ENCODE measurements at places on chromosomes 11 and 22.

DNA sequence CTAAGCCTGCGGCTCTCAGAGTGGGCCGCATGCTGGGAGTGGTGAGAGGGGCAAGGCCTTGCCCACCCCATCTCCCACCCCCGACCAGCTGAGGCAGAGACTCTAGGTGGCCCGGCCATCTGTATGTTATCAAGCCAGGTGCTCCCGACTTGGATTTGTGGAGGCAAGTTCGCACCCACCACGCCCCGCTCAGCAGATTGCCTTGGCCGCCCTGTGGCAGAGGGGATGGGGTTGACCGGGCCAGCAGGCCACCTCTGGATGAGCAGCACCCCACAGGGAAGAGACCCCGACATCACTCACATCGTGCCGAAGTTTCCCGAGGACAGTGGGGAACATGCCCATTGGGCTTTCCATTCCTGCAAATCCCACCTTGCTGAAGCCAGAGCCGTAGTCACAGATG is 40.8 kb downstream of the DHCR7 start:
- DNase-seq, result no peak

GRCh38 chr22:31300896-31301295 is 8.6 kb upstream of the PIK3IP1 start:
- DNase-seq, result no peak

DNA sequence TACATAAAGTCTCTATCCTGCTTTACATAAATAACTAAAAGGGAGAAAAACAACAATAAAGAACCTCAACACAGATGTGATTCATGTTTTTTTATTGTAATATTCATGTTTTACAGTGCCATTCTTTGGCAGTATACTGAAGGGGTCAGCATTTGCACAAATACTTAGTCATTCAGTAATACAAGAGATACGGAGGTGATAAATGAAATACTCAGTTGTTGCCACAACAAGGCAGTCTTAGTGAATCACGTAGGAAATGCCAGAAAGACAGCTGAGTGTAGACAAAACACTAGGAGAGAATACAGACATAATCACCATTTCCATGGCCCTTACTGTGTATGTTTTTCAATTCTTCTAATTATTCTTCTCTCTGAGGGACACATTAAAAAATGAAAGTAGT is 910.4 kb downstream of the METTL15 start:
- DNase-seq, result no peak

- no peak for DNase-seq
These were observed 815.8 kb downstream of the METTL15 start for GRCh38 chr11:28924004-28924403.

GRCh38 chr22:39703928-39704639 is 133.5 kb downstream of the CACNA1I start:
- no peak for DNase-seq

GRCh38 chr22:21632237-21632895 is at the start of gene CCDC116:
Gene CCDC116 (plus strand): TSS chr22:21632760. CDS start chr22:21633182, 422 bp downstream.
- DNase-seq, result no peak

DNA sequence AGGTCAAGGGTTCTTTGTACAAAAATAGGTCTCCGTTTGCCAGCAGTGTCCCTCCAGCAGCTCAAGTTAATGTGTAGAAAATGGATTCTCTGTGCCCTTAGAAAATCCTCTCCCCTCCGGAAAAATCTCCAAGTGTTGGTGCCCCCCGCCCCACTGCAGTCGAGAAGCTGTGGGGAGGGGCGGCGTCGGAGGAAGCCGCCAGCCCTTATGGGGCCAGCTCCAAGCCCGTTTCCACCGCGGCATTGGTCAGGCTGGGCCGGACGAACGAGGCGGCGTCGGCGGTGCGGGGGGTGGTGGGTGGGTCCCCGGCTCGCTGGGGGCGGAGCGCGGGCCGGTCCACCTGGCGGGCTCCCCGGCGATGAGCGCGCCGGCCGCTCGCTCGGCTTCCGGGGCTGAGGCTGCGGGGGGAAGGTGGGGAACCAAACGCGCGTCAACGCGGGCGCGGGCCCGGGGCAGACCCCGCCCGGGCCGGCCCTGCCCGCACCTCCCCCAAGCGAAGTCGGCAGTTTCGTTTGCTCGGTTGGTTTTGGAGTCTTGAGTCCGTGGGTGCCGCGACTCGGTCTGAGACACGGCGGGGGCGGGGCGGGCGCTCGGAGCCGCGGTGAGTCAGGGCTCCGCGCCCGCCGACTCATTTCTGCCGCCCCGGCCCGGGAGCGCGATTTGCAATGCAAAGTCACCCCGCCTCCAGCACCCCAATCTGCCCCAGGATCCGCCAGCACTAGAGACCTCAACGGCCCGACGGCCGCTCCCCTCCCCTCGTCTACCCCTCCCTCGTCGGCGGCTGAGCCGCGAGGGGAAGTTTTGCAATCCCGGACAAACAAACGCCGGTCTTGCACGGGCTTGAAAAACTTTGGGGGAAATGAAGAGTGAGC is 1.4 kb downstream of the ASCL2 start:
- no peak for DNase-seq

DNA sequence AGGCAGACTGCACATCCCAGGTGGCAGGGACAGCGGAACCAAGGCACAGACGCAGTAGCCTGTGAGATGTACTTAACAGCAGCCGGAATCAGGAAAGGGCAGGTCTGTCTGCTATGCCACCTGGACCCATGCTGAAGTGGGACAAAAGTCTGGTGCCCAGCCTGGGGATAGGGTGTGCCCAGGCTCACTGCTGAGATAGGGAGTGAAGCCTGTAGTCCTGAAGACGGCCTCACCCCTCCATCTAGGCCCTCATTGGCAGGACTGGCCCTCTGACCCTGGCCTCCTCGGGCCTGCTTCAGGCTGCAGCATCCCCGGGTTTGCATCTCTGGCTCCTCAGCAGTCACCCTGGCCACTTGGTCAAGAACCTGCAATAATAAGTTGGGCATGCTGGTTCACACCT is 32.4 kb upstream of the TSKU start:
- no peak for DNase-seq

GRCh38 chr11:65560555-65561418 is 2.6 kb upstream of the LTBP3 start:
- DNase-seq, result peak; percentile 81

DNA sequence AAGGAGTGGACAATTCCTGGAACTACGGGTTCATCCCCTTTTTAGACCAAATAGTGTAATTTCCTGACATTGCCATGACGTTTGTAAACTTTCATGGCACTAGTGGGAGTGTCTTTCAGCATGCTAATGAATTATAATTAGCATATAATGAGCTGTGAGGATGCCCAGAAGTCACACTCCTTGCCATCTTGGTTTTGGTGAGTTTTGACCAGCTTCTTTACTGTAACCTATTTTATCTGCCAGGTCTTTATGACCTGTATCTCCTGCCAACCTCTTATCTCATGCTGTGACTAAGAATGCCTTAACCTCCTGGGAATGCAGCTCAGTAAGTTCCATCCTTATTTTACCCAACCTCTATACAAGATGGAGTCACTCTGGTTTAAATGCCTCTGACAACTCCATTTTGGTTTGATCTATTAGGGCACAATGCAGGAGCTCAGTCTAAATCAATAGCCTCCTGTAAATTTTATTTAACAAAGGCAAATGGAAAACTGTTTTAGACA is 20.7 kb downstream of the OR10A6 start:
- DNase-seq, result no peak

- DNase-seq, result peak; percentile 56
These were observed 88.3 kb upstream of the MTMR2 start for GRCh38 chr11:96012086-96012824.
